ENCODE measurements at places on chromosomes 4 and X.

GRCh38 chrX:107775734-107776511 lies at the start of gene TSC22D3:
Gene TSC22D3 (minus strand): TSS chrX:107775787. CDS start chrX:107775419, 368 bp downstream.
- H3K4me1 ChIP-seq = peaks cover 9% of the 10 kb centered on the region
- H3K36me3 ChIP-seq = no peaks in the 10 kb centered on the region
- H3K27ac ChIP-seq = peak within 1 kb of the TSS; percentile 43
- H3K4me3 ChIP-seq = peak within 1 kb of the TSS; percentile 79
- peaks cover 4% of the 10 kb centered on the region for H3K27me3 ChIP-seq

- peaks cover 4% of the 10 kb centered on the region for H3K27me3 ChIP-seq
- no peak for DNase-seq
- no peak overlapping the region for H3K27ac ChIP-seq
- H3K4me3 ChIP-seq = no peak overlapping the region
- no peaks in the 10 kb centered on the region for H3K36me3 ChIP-seq
Measured at GRCh38 chrX:46935295-46935694, 23.1 kb downstream of the JADE3 start.

DNA sequence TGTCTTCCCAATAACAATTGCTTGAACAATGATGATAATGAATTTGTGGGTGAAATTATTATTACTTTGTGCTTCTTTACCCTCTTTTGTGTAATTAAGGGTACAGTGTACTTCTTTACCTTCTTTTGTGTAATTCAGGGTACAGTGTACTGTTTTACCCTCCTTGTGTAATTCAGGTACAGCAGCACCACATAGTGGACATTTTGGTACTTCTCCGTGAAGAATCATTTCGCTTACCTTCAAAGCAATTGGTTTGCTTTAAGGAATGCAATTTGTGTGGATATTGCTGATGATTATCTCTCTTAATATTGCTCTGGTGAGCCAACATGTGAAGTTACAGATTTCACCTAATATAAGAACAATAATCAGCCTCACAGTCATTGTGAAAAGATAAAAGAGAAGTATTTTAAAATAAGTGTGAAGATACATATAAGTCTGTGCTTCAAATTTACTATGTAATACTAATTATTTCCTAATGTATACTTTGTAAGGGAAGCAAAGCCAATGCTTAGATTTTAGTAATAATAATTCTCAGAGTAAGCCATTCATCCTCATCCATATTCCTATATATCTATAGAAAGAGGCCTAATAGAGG lies 27.2 kb upstream of the SEC24B start:
- DNase-seq = peak; percentile 68
- no peaks in the 10 kb centered on the region for H3K4me1 ChIP-seq
- H3K27me3 ChIP-seq = peaks cover 15% of the 10 kb centered on the region
- no peak overlapping the region for H3K4me3 ChIP-seq
- no peaks in the 10 kb centered on the region for H3K36me3 ChIP-seq

- peaks cover 23% of the 10 kb centered on the region for H3K36me3 ChIP-seq
- H3K4me3 ChIP-seq = no peak overlapping the region
- no peak for DNase-seq
- H3K27ac ChIP-seq = no peak overlapping the region
- peaks cover 9% of the 10 kb centered on the region for H3K4me1 ChIP-seq
Measured at GRCh38 chrX:44946771-44947170, 73.8 kb downstream of the KDM6A start.

DNA sequence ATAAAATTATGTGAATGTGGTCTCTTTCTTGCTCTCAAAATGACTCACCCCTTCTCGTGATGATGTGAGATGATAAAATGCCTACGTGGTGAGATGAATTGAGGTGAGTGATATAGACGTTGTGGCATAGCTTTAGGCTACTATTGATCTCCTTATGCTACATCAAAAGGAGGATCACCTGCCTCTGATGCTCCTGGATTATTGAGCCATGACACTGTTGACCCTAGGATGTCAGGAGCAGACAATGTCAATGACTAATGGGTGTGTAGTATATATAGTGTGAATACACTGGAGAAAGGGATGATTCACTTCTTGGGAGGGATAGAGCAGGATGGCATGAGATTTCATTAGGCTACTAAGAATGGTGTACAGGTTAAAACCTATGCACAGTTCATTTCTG lies 210.7 kb upstream of the PRPS2 start:
- no peak for DNase-seq
- no peak overlapping the region for H3K27ac ChIP-seq
- no peaks in the 10 kb centered on the region for H3K27me3 ChIP-seq
- H3K4me1 ChIP-seq = no peaks in the 10 kb centered on the region
- H3K36me3 ChIP-seq = no peaks in the 10 kb centered on the region
- no peak overlapping the region for H3K4me3 ChIP-seq

DNA sequence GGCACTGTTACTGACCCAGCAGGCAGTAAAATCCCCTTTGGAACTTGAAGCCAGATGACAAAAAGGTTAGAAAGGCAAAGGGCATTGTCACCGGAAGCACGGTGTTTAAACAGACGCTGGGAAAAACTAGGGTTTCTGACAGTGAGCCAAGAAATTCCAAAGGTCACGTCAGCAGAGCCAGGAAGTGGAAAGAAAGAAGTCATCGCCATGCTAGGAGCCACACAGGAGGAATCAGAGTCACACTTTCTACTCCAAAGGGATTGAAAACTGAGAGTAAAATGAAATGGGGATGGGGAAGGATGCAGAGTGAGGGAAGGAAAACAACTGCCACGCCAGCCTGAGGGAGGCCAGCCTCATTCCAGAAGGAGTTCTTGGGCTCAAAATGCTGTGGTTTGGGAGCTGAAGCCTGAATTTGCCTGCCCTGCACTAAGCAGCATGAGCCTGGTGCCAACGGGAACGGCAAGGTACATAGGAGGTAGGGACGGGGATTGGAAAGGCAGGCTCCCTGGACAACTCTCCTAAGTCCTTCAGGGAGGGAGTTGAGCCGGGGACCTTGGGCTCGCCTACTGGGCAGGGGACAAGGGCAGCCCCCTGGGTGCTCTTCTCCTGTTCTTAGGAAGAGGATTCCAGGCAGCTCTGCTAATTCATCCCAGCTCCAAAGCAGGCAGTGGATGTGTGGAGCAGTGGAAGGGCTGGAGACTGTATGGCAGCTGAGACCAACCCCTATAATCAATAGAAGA lies 66.8 kb downstream of the SOWAHB start:
- H3K4me3 ChIP-seq = no peak overlapping the region
- no peak for DNase-seq
- H3K27me3 ChIP-seq = no peaks in the 10 kb centered on the region
- no peaks in the 10 kb centered on the region for H3K4me1 ChIP-seq
- no peaks in the 10 kb centered on the region for H3K36me3 ChIP-seq

GRCh38 chrX:145506214-145506613 lies 258.9 kb downstream of the SPANXN1 start:
- H3K36me3 ChIP-seq = no peaks in the 10 kb centered on the region
- H3K4me1 ChIP-seq = no peaks in the 10 kb centered on the region
- H3K27me3 ChIP-seq = no peaks in the 10 kb centered on the region
- no peak overlapping the region for H3K4me3 ChIP-seq

DNA sequence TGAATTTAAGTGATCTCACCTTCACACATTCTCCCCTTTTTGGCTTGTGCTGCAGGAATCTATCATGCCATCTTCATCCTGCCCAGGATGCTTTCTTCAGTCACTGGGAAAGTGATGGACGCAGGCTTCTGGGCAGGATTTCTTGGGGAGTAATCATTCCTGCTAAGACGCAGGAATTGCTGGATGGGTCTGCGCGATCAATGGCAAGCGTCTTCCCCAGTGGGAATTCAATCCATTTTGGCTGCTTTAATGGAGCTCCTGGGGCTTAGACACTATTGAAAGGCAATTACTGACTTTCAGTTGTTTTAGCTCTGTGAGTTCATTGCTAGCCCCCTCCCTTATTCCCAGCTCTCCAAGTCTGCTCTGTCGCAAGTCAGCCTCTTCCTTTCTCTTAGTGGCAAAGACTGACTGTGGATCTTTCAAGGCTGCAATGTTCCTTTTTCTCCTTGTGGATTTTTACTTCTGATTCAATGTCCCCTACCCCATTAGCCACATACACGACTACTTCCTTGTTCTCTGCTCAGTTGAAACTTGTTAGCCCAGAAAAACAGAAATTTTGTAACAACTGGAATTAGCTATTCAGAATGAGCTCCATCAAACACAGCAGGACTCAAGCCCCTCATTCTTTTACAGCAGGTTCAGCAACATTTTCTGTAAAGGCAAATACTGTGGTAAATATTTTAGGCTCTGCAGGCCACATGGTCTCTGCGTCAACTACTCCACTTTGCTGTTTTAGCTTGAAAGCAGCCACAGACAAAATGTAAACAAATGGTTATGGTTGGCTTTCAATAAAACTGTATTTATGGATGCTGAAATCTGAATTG lies 154.9 kb downstream of the ASB9 start:
- no peak overlapping the region for H3K4me3 ChIP-seq
- peaks cover 2% of the 10 kb centered on the region for H3K27me3 ChIP-seq
- peaks cover 12% of the 10 kb centered on the region for H3K4me1 ChIP-seq
- H3K27ac ChIP-seq = no peak overlapping the region
- DNase-seq = no peak
- H3K36me3 ChIP-seq = no peaks in the 10 kb centered on the region

GRCh38 chr4:7537853-7538400 lies 103.2 kb upstream of the PSAPL1 start:
- DNase-seq = no peak
- no peak overlapping the region for H3K4me3 ChIP-seq
- no peaks in the 10 kb centered on the region for H3K36me3 ChIP-seq
- H3K27ac ChIP-seq = no peak overlapping the region
- H3K27me3 ChIP-seq = no peaks in the 10 kb centered on the region

DNA sequence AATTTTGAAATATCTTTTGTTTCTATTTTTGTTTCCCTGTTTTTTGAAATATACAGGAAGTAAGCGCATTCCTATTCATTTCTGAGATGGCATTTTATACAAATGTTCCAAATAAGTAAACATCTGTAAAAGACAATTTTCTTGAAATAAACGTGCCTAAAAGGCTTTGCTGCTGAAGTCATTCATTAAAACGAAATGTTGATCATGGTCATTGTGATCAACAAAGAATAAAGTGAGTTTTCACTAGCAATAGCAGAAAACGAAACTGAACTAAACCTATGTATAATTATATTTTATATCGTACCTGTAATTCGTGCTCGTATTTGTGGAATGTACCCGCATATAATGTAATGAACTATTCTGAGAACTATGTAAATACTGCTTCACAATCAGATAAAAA lies 221.2 kb downstream of the MGST2 start:
- H3K27ac ChIP-seq = no peak overlapping the region
- H3K4me1 ChIP-seq = no peaks in the 10 kb centered on the region
- no peak for DNase-seq
- no peaks in the 10 kb centered on the region for H3K36me3 ChIP-seq
- no peaks in the 10 kb centered on the region for H3K27me3 ChIP-seq

DNA sequence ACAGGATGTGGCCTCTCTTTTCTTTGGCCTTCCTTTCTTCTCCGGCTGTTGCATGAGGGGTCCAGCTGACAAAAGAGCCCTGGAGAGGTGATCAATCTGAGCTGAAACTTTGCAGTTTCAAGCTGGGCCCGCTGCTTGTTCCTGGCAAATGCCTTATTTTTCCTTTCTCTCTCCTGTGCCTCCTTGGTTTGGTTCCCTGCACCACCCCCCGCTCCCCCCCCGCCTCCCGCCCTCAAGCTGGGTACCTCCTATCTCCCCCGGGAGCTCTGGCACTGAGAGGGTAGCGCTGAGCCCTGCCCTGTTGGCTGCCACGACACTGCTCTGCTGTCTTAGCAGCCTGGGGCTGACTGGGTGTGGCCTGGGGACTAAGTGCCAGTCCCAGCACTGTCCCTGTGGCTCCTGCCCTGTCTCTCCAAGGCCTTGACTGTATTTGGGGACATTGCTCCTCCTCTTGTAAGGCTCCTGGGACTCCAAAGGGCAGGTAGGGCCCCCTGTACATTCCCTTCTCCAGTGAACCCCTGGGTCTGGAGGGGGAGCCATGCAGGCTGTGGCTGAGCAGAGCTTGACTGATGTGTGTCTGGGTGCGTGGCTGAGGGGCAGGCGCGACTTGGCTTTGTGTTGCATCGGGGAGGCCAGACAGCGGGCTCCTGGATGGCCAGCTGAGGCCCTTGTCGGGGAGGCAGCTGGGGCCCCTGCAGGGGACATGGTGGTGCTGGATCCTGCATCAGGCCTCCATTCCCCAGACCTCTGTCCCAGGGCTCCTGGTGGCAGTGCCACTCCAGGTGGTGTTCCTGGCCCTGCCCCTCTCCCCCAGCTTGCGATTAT lies 1.1 kb downstream of the PLXNA3 start:
- peak; percentile 31 for DNase-seq
- H3K4me1 ChIP-seq = peaks cover 18% of the 10 kb centered on the region
- H3K36me3 ChIP-seq = peaks cover 9% of the 10 kb centered on the region

DNA sequence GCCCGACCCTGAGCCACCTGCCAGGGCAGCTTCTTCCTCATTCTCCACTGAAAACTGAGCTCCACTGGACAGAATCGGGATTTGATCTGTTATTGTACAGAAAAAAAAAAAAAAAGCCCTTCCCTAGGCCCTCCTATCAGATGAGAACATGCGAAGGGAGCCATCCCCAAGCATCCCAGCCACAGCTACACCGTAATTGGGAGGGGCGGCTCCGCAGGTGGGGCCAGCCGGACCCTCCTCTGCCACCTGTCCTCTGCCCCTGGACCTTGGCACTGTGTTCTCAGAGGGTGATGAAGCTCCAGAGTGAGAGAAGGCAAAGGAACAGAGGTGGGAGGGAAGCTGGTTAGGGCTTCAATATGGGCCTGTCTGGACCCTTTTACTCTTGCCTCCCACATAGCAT lies 240.0 kb upstream of the PSAPL1 start:
- H3K4me3 ChIP-seq = no peak overlapping the region
- peaks cover 7% of the 10 kb centered on the region for H3K27me3 ChIP-seq
- H3K4me1 ChIP-seq = no peaks in the 10 kb centered on the region
- no peaks in the 10 kb centered on the region for H3K36me3 ChIP-seq
- no peak overlapping the region for H3K27ac ChIP-seq

GRCh38 chrX:39749728-39750127 lies 348.0 kb downstream of the BCOR start:
- H3K36me3 ChIP-seq = no peaks in the 10 kb centered on the region
- no peaks in the 10 kb centered on the region for H3K27me3 ChIP-seq
- no peak for DNase-seq
- no peak overlapping the region for H3K4me3 ChIP-seq
- no peak overlapping the region for H3K27ac ChIP-seq

DNA sequence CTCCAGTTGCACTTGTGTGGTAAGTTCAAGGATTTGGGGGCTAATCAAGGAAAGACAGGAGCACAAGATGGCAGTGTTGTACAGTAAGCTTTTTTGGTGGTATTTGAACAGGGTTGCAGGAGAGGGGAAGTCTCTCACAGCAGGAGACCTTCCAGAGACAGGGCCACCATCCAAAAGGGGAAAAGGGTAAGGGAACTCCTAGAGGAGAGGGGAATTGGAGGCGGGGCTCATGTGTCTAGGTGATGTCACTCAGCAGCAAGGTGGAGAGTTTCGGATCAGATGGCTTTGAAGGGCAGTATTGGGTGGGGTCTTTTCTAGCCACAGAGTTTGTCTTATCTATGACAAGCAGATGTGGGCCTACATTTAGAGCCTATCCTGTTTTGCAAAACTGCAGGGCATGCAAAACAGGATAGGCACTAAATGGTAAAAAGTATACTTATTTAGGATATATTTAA lies 13.4 kb upstream of the RNF175 start:
- DNase-seq = no peak
- H3K4me1 ChIP-seq = no peaks in the 10 kb centered on the region
- H3K36me3 ChIP-seq = no peaks in the 10 kb centered on the region

DNA sequence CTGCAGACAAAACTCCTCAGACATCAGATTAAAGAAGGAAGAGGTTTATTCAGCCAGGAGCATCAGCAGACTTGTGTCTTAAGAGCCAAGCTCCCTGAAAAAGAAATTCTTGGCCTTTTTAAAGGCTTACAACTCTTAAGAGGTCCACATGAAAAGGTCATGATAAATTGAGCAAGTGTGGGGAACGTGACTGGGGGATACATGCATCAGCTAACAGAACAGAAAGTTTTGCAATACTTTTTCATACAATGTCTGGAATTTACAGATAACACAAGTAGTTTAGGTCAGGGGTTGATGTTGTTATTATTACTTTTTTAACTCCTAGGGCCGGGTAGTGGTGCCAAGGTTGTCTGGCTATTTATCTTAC lies 55.6 kb upstream of the RBMX start:
- H3K36me3 ChIP-seq = peaks cover 5% of the 10 kb centered on the region
- peaks cover 15% of the 10 kb centered on the region for H3K4me1 ChIP-seq
- DNase-seq = no peak
- H3K27ac ChIP-seq = peak overlapping the region; percentile 88

All from activated CD8-positive, alpha-beta T cell treated with anti-CD3 and anti-CD28 coated beads, Interleukin-2, amount 10 ng/mL, durations not matched to agents 7 days and 5 days (primary cell).